Dermis blood vessel endothelial cell (primary cell): ENCODE measurements at places on chromosomes 1 and 21. TPM values are rescaled to one million over a fixed set of nuclear protein-coding genes. Genes with fewer than 3 reads are reported as not detected.

Gene CNTN2
- not detected in 2 replicates for total RNA-seq

Gene TMPRSS2
- total RNA-seq = not detected in 2 replicates

Gene FAAH
- 1.0 and 2.6 TPM in 2 replicates for total RNA-seq

Gene FCGR2B
- not detected in 2 replicates for total RNA-seq

DNA sequence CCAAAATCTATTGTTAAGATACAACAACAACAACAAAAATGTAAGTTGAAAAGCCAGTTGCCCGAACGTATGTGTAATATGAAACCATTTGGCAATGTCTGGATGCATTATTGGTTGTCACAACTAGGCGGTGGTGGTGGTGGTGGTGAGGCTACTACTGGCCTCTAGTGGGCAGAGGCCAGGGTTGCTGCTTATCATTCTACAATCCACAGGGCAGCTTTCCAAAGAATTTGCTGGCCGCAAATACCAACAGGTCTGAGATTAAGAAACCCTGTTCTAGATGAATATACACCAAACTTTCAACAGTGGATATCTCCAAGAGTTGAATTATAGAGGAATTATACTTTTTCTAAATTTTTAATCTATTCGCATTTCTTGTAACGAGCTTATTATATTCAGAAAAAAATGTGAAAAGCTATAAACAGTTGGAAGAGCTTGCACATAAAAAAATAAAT is 26.8 kb upstream of the ZNF697 start:
- DNase-seq = peak; percentile 90

DNA sequence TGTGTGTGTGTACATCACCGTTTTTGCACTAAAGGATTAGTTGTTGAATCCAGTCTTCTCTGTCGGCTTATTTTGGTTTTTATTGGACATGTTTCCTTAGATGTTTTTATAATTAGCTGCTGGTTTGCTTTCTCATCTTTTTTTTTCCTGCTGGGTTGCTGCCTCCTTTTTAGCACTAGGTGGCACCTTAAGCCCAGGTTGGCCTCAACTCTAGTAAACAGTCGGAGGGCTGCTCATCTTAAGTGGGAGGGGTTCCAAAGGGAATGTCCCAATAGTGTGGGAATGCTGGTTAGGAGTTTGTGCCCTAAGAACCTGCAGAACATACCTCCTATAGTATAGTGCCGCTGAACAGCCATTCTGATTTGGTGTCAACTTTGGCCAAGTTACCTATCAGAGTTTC is 570.1 kb upstream of the CXADR start:
- no peak for DNase-seq

- no peak for DNase-seq
Measured at GRCh38 chr1:89705901-89706699, 73.2 kb downstream of the LRRC8C start.

DNA sequence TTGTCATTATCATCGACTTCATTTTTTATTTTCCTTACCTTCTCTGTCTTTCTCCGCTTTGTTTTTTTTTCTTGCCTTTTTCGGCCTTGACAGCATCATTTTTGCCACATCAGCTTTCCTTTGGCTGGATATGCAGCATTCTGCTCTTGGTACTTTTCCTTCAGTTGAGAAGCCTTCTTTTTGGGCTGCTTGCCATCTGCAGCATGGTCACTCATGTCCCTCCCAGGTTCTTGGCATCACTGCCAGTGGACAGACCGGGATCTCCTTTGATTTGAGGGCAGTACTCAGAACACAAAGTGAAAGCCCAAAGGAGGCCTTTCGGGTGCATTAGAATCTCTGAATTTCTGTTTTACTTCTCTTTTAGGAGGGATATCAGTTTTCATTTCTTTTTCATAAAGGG is 3.7 kb upstream of the PARP1 start:
- no peak for DNase-seq

DNA sequence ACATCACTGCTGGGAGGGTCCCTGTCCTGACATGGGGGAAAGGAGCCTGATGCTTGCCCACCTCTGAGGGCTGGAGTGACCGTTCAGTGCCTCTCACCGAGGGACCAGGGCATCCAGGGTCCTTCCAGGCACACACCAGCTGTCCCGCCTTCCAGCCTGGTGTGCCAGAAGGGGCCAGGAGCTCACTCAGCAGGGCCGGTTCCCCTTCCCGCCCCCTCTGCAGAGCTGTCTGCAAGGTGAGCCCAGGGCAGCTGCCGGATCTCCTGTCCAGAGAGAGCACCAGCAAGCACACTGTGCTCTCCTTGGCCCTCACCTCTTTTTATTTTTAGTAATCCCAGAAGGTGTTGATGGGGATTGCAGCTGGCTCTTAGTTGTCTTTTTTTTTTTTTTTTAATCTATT is 16.9 kb downstream of the H6PD start:
- DNase-seq = no peak

GRCh38 chr1:85137660-85138059 is 63.2 kb downstream of the SYDE2 start:
- DNase-seq = no peak

DNA sequence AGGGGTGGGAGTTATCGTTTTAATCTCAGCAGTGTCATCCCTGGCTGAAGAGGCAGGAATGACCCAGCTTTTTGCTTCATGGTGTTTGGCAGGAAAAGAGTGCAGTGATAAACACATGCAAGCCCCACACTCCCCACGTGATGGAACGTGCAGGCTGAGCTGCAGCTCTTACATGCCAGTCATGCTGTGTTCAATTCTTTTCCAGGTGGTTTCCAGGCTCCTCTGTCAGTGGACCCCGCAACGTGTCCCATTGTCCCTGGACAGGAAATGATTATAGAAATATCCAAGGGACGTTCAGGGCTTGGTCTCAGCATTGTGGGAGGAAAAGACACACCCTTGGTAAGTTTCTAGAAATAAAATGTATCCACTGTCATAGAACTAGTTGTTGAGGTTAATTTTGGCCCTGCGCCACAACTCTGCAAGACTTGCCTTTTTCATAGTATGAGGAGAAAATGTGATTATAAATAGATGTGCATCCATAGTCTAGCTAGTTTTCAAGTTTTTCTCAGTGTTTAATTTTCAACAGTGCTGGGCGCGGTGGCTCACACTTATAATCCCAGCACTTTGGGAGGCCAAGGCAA is 110.2 kb upstream of the L1TD1 start:
- DNase-seq = peak; percentile 22

DNA sequence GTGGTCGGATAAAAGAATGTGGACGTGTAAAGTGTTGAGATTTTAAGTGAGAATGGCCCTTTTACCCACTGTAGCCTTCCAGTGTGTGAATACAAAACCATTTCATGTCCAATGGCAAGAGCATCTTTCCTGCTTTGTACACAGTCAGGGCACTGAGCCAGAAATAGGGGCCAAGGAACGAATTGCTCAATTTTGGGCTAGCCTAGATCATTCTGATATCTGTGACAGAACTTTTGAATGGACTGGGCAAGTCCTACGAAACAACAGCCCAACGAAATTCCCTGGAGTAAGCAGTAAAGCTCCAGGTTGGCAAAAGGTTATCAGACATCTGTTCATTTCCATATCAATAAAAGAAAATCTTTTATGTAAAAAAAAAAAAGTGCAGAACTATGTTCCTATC is 5.5 kb downstream of the KIF26B start:
- no peak for DNase-seq

DNA sequence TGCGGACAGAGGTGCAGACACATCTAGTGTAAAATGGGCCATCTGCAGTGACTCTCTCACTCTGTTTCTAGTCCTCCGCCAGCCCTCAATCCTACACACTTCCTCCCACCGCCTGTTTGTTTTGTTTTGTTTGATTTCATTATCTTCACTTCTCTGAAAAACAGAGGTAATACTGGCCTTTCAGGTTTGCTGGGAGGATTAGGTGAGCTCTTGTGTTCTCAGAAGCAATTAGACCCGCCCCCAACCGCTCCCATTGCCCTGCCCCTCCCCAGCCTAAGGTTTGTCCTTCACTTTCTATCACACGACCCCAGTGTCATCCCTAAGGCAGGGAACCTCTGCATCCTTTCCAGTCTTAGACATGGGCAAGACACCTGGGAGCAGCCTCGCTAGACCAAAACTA is 43.2 kb upstream of the TACSTD2 start:
- no peak for DNase-seq

DNA sequence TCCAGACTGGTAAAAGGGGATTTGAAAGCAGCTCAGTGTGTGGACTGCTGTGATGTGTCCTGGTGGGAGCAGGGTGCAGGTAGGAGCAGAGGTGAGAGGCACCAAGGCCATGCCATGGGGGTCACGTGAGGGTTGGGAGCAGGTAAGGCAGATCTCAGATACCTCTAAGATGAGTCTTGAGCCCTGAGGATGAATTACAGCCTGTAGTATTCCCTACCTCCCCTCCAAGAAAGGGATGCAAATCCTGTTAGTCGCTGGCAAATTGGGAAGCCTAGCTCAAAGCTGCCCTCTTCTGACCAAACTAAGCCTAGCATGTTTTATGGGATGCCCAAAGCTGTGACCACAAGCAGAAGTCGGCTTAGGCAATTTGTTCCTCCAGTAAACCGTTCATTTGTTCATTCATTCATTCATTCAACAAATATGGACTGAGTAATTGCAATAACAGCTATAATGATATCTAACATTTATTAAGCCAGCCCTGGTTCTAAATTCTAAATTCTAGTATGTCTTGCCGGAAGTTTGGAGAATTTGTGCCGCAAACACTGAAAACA is 3.9 kb upstream of the NUAK2 start:
- DNase-seq = peak; percentile 90
